ENCODE measurements at places on chromosomes 12 and 14. TPM values are rescaled to one million over a fixed set of nuclear protein-coding genes. Genes with fewer than 3 reads are reported as not detected.
A peak's percentile ranks its signal among the peaks of the same experiment; 100 is the strongest.

DAO gene
- not detected for total RNA-seq

GRCh38 chr14:23793532-23793931, 157.4 kb downstream of the DHRS2 start:
- no peak overlapping the region for H3K4me3 ChIP-seq
- H3K36me3 ChIP-seq: no peaks in the 10 kb centered on the region
- H3K27ac ChIP-seq: no peak overlapping the region
- H3K4me1 ChIP-seq: no peaks in the 10 kb centered on the region
- no peaks in the 10 kb centered on the region for H3K27me3 ChIP-seq

GRCh38 chr12:27018037-27018436, 3.9 kb upstream of the TM7SF3 start:
- no peak overlapping the region for H3K27ac ChIP-seq
- no peak overlapping the region for H3K4me3 ChIP-seq
- H3K36me3 ChIP-seq: no peaks in the 10 kb centered on the region
- H3K27me3 ChIP-seq: no peaks in the 10 kb centered on the region
- DNase-seq: no peak
- peaks cover 3% of the 10 kb centered on the region for H3K4me1 ChIP-seq

- H3K27ac ChIP-seq: no peak overlapping the region
- H3K27me3 ChIP-seq: no peaks in the 10 kb centered on the region
- H3K36me3 ChIP-seq: no peaks in the 10 kb centered on the region
- no peak for DNase-seq
- no peaks in the 10 kb centered on the region for H3K4me1 ChIP-seq
- no peak overlapping the region for H3K4me3 ChIP-seq
These were observed 550.0 kb downstream of the SOX5 start for GRCh38 chr12:23399402-23399933.

DNA sequence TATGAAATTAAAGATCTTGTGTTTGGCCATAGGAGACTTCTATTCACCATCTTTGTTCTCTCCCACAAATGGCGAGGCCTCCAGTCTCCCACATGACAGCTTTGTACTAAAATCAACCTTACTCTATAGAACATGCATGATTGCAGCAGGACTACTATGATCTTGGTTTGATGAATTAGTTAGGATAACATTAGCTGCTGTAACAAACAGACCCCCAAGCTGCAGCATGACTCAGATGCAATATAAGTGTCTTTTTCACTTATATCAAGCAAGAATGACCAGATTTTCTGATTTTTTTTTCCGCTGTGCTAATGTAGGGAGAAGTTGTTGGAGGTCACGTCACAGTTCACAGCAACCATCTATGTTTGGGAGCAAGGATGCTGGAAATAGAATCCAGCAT, 10.8 kb upstream of the OAS3 start:
- no peak overlapping the region for H3K27ac ChIP-seq
- H3K27me3 ChIP-seq: no peaks in the 10 kb centered on the region
- no peak for DNase-seq
- H3K36me3 ChIP-seq: no peaks in the 10 kb centered on the region
- no peaks in the 10 kb centered on the region for H3K4me1 ChIP-seq

DNA sequence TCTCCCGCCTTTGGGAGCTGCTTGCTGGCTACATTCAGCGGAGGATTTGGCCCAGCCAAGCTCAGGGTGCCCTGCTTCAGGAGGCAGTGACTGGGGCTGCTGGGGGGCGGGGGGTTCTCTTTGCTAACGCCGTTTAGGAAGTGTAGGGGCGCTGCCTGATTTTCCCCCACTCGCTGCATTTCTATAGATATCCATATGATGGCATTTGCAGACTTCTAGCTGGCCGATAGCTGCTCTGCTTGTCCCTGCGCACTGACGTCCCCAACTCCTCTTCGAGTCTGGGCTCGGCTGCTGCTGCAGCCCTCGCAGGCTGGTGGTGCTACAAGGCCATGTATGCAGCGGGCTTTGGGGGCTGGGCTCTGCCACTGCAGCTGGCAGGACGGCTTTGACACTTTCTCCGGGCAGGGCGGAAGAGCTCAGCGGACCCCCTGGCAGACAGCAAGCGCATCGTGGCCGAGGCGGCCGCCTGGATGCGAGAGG, 3.1 kb downstream of the LRFN5 start:
- DNase-seq: peak; percentile 94

RDH12 gene
- total RNA-seq: not detected

TMEM119 gene
- total RNA-seq: not detected

DNA sequence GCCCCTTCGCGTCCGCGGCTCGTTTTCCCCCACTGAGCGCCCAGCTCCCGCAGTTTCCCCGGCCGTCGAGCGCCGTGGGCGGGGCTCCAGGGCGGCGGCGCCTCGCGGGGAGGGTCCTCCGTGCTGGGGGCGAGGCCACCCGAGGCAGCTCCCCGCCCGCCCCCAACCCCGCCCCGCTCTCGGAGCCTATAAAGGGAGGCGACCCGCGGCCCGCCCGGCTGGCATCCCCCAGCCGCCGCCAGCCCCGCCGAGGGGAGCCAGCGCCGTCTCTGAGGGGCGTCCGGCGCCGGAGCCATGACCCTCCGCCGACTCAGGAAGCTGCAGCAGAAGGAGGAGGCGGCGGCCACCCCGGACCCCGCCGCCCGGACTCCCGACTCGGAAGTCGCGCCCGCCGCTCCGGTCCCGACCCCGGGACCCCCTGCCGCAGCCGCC, at the start of gene TAMALIN:
TSS of gene TAMALIN (plus strand) at position 221 of the 432 bp plus-strand sequence. CDS start at position 295, 74 bp downstream.
- H3K27me3 ChIP-seq: peaks cover 50% of the 10 kb centered on the region
- H3K4me3 ChIP-seq: peak within 1 kb of the TSS; percentile 64
- DNase-seq: no peak

DNA sequence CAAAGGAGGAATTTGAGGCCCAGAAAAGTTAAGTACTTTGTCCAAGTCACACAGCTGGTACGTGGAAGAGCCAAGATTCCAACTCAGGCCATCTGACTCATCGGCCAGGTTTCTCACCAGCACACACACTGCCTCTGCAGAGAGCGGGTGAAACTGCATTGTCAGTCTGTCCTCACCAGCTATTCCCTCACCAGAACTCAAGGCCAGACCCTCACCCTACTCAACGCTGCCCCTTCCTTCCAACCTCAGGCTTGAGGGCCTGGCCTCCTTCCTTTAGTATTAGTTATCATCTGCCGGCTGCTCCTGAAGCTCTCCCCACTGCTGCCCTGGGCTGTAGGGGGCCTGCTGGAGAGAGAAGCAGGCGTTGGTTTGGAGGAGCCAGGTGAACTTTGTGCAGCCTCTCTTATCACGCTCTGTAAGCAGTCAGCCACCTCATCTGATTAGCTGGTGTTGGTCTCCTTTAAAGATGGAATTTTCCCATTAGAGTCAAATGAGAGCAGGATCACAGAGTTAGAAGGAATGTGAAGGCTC, 16.6 kb upstream of the PLEK2 start:
- DNase-seq: peak; percentile 80
- H3K4me1 ChIP-seq: peaks cover 5% of the 10 kb centered on the region
- no peak overlapping the region for H3K27ac ChIP-seq
- H3K36me3 ChIP-seq: no peaks in the 10 kb centered on the region
- no peak overlapping the region for H3K4me3 ChIP-seq

- no peak for DNase-seq
- H3K27me3 ChIP-seq: no peaks in the 10 kb centered on the region
- H3K4me3 ChIP-seq: no peak overlapping the region
- no peaks in the 10 kb centered on the region for H3K36me3 ChIP-seq
These were observed 23.2 kb upstream of the MEG3 start for GRCh38 chr14:100802766-100803165.

DNA sequence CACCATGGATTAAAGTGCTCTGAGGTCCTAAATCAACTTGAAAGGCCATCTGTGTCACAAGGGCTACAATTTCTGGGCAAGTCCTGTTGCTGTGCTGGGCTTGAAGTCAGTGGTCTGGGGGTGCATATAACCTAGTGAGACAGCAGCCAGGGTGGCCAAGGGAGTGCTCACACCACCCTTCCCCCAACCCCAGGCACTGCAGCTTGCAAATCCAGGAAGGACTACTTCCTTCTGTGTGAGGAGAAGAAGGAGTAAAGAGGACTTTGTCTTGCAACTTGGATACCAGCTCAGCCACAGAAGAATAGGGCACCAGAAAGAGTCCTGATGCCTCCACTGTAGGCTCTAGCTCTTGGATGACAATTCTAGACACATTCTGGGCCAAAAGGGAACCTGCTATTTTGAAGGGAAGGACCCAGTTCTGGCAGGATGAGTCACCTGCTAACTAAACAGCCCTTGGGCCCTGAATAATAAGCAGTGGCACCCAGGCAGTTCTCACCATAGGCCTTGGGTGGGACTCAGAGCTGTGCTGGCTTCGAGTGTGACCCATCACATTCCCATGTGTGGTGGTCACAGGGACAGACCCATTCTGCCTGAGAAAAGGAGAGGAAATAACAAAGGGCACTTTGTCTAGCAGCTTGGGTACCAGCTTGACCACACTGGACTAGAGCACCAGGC, 32.6 kb upstream of the DHRS7 start:
- no peak for DNase-seq
- no peaks in the 10 kb centered on the region for H3K4me1 ChIP-seq
- no peak overlapping the region for H3K4me3 ChIP-seq
- H3K36me3 ChIP-seq: no peaks in the 10 kb centered on the region
- no peaks in the 10 kb centered on the region for H3K27me3 ChIP-seq

C14orf132 gene
- 12.3 TPM for total RNA-seq

GRCh38 chr14:68279777-68280233, 460.2 kb downstream of the RAD51B start:
- no peaks in the 10 kb centered on the region for H3K4me1 ChIP-seq
- no peak overlapping the region for H3K4me3 ChIP-seq
- DNase-seq: no peak
- H3K27ac ChIP-seq: no peak overlapping the region

DNA sequence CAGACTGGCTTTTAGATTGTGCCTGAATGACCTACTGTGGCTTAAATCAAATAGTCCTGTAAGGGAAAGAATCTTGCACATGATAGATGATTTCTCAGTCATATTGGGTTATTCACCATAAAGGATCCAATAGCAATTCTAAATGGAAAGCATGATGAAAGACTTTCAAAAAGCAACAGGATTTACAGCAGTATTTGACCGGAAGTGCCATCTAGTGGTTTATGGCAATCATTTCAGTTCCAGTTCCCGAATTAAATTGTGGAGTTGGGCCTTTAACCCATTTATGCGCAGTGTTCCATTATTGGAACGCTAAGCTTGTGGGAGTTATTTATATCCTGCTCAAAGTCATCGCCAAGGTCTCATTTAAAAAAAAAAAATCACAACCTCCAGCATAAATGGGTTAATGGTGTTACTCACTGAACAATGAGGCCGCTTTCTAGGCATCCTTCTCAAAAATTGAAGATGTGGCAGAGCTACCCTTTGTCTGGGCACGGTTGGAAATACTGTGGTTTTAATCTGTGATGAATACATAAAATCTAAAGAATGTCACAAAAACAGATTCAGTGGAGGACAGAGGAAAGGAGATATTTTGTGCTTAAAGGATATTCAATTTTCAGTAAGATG, 60.8 kb upstream of the REP15 start:
- H3K4me3 ChIP-seq: no peak overlapping the region
- no peaks in the 10 kb centered on the region for H3K27me3 ChIP-seq
- H3K36me3 ChIP-seq: peaks cover 25% of the 10 kb centered on the region
- H3K4me1 ChIP-seq: peaks cover 2% of the 10 kb centered on the region

- H3K27me3 ChIP-seq: no peaks in the 10 kb centered on the region
- no peak for DNase-seq
- H3K4me3 ChIP-seq: no peak overlapping the region
- no peaks in the 10 kb centered on the region for H3K36me3 ChIP-seq
These were observed 10.6 kb upstream of the MAP4K5 start for GRCh38 chr14:50542941-50543418.

DNA sequence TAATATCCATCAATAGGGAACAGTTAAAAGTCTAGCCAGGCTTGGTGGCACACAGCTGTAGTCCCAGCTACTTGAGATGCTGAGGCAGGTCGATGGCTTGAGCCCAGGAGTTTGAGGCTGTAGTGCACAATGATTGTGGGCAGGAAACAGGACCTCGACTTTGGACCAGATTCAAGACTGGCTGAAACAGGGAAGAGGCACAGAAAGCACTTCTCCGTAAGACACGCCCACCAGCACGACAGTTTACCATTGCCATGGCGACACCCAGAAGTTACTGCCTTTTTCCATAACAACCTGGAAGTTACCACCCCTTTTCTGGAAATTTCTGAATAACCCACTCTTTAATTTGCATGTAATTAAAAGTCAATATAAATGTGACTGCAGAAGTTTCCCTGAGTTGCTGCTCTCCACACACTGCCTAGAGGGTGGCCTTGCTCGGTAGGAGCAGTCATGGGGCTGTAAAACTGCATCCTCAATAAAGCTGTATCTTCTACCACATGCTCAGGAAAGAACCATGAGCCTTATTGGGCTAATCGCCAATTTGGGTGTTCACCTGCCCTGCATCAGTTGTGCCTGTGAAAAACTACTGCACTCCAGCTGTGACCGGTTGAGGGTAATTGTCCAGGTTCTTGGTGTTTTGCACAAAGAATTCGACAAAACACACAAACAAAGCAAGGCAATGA, 4.6 kb upstream of the LRRC23 start:
- H3K27ac ChIP-seq: no peak overlapping the region
- peaks cover 7% of the 10 kb centered on the region for H3K4me1 ChIP-seq
- no peaks in the 10 kb centered on the region for H3K36me3 ChIP-seq
- H3K27me3 ChIP-seq: no peaks in the 10 kb centered on the region
- DNase-seq: no peak
- H3K4me3 ChIP-seq: no peak overlapping the region

DNA sequence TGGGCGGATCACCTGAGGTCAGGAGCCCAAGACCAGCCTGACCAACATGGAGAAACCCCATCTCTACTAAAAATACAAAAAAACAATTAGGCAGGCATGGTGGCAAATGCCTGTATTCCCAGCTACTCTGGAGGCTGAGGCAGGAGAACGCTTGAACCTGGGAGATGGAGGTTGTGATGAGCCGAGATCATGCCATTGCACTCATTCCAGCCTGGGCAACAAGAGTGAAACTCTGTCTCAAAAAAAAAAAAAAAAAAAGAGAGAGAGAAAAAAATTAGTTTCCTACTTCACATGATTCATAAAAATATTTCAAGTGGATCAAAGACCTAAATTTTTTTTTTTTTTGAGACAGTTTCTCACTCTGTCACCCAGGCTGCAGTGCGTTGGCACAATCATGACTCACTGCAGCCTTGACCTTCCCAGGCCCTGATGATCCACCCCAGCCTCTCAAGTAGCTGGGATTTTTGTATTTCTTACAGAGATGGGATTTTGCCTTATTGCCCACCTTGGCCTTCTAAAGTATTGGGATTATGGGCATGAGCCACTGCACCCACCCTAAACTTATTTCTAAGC, 24.9 kb downstream of the FCF1 start:
- H3K27me3 ChIP-seq: no peaks in the 10 kb centered on the region
- H3K4me3 ChIP-seq: no peak overlapping the region
- no peak overlapping the region for H3K27ac ChIP-seq
- DNase-seq: no peak
- no peaks in the 10 kb centered on the region for H3K4me1 ChIP-seq

GRCh38 chr14:101496776-101497683, 64.3 kb upstream of the DIO3 start:
- no peak overlapping the region for H3K4me3 ChIP-seq
- no peaks in the 10 kb centered on the region for H3K36me3 ChIP-seq
- peak overlapping the region; percentile 41 for H3K27ac ChIP-seq
- no peaks in the 10 kb centered on the region for H3K4me1 ChIP-seq
- no peaks in the 10 kb centered on the region for H3K27me3 ChIP-seq

MIP gene
- not detected for total RNA-seq

DNA sequence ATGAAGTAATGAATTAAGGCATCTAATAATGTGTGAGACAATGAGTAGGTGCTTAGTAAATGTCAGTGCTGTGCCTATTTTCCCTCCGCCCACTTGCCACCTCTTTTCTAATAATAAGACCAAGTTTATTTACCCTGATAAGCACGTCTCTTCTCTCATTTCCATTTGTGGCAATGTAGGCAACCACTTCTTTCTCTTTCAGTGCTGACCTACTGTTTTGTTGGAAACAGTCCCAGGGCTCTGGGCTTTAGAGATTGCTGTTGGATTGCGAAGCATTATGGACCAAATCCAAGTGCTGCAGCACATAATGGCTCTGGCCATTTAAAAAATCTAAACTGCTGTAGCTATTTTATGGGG, 141.3 kb upstream of the PLEKHG7 start:
- no peaks in the 10 kb centered on the region for H3K36me3 ChIP-seq
- peaks cover 6% of the 10 kb centered on the region for H3K4me1 ChIP-seq
- no peak overlapping the region for H3K4me3 ChIP-seq
- no peaks in the 10 kb centered on the region for H3K27me3 ChIP-seq

Measured in endodermal cell (in vitro differentiated cells).